Right renal pelvis (tissue), 4 donors: ENCODE measurements at places on chromosomes 3 and 15.
A peak's percentile ranks its signal among the peaks of the same experiment; 100 is the strongest.

DNA sequence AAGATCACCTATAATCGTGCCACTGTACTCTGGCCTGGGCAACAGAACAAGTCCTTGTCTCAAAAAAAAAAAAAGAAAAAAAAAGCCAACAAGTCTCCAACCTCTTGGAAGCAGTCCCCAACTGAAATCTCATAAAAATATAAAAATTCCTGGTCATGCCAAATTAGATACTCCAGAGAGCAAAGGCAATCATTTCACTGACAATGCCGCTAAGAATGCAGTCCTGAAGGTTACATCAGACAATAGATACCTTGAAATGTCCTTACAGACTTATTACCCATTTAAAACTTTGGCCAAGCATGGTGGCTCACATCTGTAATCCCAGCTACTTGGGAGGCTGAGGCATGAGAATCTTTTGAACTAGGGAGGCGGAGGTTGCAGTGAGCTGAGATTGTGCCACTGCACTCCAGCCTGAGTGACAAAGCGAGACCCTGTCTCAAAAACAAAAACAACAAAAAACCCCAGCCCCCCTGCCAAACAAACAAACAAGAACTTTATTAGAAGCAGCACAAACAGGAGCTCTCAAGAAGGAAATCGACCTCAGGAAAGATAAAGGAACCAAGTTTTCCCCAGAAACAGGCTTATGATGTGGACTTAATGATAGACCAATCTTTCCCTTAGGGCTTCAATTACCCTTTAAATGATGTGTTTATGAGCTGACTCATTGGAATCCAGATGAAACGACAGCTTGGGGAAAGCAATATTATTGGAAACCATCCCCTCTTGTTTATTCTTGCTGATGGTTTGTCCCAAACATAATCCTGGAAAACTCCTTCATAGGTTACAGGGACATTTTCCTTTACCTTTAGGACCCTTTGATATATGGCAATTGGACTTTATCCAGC lies 53.1 kb upstream of the XCR1 start:
- no peak for DNase-seq

DNA sequence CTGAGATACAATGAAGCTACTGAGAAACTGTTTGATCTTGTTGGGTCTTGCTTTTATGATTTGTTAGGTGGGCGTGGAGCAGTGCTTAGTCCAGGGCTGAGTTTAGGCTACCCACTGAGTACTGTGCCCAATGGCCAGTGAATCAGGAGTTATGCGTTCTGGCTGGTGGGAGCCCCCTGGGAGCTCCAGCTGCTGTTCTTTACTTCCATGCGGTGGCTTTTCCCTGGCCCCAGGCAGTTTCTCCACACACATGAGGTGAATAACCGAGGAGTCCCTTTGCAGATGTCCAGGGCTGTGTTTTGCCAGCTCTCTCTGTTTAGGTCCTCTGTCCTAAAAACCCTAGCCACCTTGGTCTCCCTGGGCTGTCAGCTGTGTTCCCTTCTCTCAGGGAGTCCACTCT lies 106.5 kb downstream of the KLF13 start:
- no peak for DNase-seq

DNA sequence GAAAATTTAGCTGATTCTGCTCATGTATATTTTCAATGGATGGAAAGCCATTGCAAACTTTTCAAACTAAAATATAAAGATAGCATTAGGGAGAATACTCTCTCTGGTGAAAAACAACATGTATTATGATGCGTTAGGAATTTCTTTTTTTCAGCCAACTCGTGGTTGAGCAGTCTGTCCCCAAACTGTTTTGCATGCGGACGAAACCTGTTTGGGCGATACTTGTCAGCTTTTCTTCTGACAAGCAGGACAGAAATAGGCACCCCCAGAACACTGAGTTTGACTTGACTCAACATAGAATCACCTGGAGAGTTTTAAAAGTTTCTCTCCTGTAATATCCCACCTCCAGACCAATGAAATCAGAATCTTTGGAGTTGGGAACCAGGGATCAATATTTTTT lies 417.5 kb upstream of the TPRG1 start:
- no peak for DNase-seq

DNA sequence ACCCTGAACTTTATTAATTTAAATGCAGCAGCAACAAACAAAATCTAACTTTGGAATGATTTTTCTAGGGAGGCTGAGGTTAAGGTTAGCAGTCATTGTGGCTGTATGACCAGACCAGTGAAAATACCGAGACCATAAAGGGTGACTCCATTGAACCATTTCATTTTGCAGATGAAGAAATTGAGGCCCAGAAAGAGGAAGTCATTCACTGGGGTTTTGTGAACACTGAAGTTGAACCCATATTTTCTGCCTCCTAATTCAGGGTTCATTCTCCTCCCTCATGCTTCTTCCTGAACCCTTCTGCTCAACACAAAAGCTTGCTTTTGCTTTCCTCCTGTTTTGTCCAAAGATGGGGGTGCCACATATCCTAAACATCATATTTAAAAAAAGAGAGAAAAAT lies 65.8 kb upstream of the PLCL2 start:
- DNase-seq: no peak

GRCh38 chr3:3771094-3771493 lies 28.1 kb upstream of the LRRN1 start:
- DNase-seq: no peak

- no peak for DNase-seq
Measured at GRCh38 chr3:110667216-110667615, 404.4 kb upstream of the NECTIN3 start.

GRCh38 chr3:39879581-39879980 lies 70.2 kb downstream of the MYRIP start:
- peak; percentile 7 for DNase-seq

DNA sequence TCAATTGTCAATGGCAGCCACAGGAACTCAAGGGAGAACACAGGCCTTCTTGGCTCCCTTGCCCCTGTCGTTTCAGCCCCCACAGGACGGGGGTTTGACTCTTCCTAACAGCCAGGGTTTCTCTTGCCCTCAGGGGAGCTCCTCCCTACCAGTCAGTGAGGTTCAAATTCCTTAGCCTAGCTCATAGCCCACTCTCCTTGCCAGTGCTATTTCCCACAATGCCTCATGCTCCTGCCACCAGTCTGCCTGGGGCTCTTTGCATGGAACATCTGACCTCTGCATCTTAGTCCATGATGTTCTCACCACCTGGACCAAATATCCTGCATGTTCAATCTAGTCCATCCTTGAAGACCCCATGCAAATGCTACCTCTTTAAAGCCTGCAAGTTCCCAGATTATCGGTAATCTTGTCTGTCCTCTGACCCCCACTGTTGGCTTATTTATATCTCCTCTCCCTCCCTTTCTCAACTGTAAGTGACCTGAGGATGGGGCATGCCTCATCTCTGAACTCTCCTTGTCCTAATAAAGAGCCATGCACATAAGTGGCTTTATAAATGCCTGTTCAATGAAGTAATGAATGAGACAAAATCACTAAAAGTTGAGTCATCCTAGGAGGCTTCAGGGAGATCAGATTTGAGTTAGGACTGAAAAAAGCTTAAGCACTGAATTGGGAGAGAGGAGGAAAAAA lies 78.0 kb downstream of the MYO1E start:
- DNase-seq: no peak

- DNase-seq: no peak
Measured at GRCh38 chr3:71131375-71132314, 451.9 kb downstream of the FOXP1 start.

DNA sequence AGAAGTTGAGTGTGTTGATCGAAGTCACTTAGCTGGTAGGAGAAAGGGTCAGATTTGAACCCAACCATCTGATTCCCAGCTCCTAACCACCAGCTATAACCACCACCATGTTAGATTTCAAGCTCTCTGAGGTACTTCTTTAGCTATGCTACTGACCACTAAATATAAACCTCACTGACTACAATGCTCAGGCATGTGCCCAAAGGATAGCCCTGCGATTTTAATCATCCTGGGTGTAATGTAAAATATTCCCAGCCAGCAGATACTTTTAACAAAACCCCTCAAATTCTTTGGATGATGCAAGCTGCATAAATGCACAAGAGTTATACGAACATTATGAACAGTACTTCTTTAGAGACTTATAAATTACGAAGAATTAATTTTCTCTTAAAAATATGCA lies 115.2 kb upstream of the TSC22D2 start:
- no peak for DNase-seq

GRCh38 chr3:48151058-48151806 lies 37.0 kb downstream of the CDC25A start:
- DNase-seq: no peak

DNA sequence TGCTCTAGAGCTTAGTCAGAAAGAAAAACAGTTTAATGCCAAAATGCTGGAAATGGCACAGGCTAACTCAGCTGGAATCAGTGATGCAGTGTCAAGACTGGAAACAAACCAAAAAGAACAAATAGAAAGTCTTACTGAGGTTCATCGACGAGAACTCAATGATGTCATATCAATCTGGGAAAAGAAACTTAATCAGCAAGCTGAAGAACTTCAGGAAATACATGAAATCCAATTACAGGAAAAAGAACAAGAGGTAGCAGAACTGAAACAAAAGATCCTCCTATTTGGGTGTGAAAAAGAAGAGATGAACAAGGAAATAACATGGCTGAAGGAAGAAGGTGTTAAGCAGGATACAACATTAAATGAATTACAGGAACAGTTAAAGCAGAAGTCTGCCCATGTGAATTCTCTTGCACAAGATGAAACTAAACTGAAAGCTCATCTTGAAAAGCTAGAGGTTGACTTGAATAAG lies 150.5 kb upstream of the LRRFIP2 start:
- DNase-seq: no peak

GRCh38 chr3:56468184-56469106 lies at the start of gene ERC2:
TSS of gene ERC2 (minus strand) at chr3:56468467.
- DNase-seq: peak; percentile 42

DNA sequence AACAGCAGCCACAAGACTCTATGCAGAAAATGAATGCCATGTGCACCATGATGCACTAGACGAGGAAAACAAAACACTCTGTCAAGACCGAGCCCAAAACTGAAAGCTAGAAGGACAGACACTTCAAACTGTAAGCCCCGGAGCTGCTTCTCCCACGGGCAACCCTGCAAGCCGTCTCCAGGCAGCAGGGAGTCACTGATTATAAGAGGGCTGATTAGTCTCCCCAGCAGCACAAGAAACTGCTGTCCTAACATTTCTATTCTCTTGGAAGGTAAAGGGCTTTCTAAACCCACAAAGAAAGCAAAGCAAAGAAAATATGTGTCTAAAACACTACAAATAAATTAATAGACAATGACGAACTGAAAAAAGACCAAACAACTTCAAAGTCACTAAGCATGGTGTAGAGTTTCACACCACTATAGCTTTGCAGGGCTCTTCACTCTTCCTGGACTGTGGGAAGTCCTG lies 15.5 kb downstream of the TBC1D2B start:
- DNase-seq: no peak

- peak; percentile 47 for DNase-seq
Measured at GRCh38 chr3:117788061-117788460, 1078.5 kb downstream of the TUSC7 start.

DNA sequence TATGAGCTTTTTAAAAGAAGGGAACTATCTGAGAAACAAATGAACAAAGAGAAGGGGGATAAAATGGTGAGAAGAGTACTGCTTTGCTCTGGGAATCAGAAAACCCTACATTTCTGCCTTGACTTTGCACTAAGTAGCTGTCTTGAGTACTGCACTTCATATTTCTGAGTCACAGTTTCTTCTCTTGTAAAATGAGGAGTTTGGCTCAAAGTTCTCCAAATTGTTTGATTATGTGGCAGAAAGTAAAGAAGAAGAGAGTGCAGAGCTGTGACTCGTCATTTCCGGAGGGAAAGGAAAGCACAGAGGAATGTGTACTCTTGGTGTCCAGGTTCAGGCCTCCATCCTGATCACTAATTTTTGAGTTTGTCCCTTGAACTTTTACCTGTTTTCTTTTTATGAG lies 54.7 kb downstream of the TP63 start:
- DNase-seq: no peak

DNA sequence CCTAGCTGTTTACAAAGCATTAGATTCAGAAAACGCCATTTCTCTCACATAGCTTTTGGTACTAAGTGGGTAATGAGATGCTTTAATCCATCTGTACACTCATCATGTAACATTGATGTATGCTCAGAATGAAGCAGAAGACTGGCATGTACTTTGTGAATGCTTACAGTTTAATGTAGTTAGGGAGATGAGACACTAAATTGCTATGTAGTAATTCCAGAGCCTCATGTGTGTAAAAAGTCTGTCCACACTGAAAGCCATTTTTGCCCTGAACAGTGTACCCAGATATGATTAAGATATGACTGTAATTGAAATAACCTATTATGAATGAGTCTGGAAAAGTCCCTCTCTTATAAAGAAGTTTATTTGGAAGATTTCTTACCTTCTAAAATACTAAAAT lies 66.5 kb downstream of the ARMC8 start:
- DNase-seq: no peak

- DNase-seq: no peak
Measured at GRCh38 chr3:44761101-44761423, 357 bp downstream of the KIAA1143 start.

- no peak for DNase-seq
Measured at GRCh38 chr3:171824824-171825221, 14.5 kb upstream of the PLD1 start.

DNA sequence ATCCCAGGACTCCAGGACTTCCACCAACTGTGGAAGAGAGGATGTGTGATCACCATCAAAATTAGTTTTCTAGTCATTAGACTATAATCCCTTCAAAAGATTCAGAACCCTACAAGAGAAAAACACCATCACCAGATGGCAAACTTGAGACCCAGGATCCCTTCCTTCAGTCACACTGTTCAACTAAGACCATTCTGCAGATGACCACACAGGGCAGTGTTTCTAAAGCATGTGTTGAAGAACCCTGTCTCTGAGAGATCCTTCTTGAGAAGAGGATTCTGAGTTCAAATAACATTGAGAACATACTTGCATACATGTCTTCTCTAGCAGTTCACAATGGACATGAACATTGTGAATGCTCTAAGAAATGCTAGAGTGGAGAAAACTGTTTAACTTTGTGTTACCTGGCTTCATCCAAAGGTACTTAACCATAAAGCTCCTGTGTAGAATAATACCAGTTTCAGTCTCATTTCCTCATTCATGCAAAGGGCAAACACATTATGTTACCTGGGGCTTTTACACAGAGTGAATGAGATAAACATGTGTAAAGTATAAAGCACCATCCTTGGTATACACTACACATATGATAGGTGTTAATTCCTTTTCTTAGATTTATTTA lies 2.4 kb upstream of the ADGRG7 start:
- no peak for DNase-seq

- DNase-seq: no peak
Measured at GRCh38 chr15:79989682-79990081, 18.7 kb upstream of the BCL2A1 start.

DNA sequence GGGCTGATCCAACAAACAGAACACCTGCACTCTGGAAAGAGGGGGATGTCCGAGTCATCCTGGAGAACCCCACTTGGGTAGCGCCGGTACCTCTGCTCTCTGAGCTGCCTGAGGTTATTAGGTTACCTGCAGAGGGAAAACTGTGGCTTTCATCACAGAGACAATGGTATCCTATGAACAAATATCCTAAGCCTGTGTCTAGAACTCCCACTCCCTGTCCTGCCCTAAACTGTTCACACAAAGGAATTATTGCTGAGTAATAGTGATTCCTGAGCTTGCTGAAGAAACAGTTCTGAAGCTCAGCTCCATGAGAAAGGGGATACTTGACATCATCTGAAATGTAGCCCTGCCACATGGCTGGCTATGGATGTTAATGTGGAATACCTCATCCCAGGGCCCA lies 31.9 kb upstream of the WNT5A start:
- DNase-seq: no peak

GRCh38 chr3:76570436-76571057 lies 469.4 kb upstream of the ROBO2 start:
- no peak for DNase-seq
